CD4-positive, alpha-beta T cell treated with Interleukin-10 for 1 hour (primary cell): ENCODE measurements at places on chromosomes 3 and 15.

- DNase-seq: no peak
Observed at GRCh38 chr15:88345962-88346361, 89.4 kb upstream of the NTRK3 start.

DNA sequence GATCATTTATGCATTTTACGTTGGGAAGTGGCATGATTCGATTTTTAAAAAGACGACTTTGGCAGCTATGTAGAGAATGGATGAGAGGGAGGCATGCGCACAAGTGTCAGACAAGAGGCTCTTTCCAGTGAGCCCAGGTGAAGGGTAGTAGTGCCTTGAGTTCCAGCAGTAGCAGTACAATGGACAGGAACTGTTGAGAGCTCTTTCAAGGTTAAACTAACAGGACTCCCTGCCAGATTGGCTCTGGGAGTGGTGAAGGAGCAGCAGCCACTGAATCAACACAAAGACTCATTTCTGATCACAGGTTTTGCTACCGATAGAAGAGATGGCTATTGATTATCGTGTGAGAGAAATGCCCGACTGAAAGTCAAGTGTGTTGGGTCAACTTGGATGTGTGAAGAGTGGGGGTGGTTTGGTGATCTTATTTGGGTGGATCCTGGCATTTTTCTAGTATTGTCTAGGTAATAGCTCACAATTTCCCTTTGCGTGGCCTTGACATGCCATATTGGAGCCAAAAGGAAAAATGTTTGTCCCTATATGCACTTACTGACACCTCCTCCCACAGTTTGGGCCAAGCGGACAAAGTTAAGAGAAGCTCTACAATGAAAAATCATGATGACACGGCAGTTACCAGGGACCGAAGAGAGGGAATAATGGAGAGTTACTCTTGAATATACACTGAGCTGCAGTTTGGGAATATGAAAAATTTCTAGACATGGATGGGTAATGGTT, 81.6 kb upstream of the MDFIC2 start:
- DNase-seq: no peak

- DNase-seq: no peak
Observed at GRCh38 chr3:65685621-65686235, 353.0 kb downstream of the MAGI1 start.

DNA sequence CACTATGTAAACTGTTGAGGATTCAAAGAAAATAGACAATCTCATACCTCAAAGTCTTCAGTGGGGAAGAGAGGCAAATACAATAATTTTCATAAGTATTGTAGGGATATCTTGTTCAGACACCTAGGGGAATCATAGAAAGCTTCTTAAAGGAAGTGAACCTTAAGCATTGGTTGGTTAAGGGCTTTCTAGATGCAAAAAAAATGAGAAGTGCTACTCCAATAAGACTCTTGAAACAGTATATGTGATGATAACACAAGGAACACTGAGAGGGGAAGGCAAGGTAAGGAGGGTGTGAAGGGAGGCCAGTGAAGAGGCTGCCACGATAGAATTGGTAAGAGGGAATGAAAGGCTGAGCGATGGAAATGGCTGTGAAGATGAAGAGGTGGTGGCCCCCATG, 104.1 kb downstream of the TPRG1 start:
- no peak for DNase-seq

DNA sequence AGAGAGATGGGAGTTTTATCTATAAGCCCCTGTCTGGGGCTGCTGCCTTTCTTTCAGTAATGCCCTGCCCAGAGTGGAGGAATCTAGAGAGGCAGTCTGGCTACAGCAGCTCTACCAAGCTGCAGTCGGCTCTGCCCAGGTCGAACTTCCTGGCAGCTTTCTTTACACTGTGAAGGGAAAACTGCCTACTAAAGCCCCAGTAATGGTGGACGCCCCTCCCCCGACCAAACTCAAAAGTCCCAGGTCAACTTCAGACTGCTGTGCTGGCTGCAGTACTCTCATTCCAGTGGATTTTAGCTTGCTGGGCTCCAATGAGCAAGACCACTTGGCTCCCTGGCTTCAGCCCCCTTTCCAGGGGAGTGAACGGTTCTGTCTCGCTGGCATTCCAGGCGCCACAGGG, 65.9 kb upstream of the RARB start:
- DNase-seq: no peak

- DNase-seq: no peak
Observed at GRCh38 chr3:60309539-60310268, 941.5 kb downstream of the FHIT start.

DNA sequence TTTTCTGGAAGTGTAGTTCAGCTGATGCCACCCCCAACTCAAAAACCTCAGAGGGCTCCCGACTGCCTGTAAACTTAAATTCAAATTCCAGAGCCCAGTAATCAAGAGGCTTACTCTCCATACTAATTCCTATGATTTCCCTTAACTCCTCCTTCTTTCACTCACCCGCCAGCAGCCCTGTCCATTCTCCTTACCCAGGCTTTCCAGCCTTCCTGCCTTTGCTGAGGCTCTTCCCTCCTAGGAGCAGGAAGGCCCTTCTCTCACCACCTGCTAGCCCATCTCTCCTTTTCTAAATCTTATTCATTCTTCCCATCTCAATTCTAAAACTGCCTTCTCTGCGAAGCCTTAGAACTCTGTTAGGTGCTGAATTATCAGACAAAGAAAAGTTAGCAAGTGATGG, 30.4 kb downstream of the RORA start:
- no peak for DNase-seq

DNA sequence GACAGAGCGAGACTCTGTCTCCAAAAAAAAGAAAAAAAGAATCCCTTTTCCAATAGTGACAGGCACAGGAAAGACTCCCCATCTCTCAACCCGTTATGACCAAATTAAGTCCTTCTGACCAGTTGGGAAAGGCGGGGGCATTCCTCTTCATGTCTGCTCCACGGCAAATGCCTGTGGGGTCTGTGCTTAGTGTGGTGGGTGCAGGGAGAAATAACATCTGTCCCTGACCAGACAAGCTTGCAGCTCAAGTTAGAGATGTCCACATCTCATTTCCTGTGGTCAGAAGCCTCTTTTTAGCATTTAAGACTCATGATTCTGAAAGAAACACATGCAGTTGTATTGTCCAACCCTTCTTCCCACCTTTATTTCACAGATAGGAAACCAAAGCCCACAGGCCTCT, 16.2 kb downstream of the PLA1A start:
- no peak for DNase-seq

GRCh38 chr3:134007819-134008218, 21.9 kb downstream of the SLCO2A1 start:
- no peak for DNase-seq

- DNase-seq: peak; percentile 37
Observed at GRCh38 chr15:41494190-41494921, 682 bp downstream of the ITPKA start.

DNA sequence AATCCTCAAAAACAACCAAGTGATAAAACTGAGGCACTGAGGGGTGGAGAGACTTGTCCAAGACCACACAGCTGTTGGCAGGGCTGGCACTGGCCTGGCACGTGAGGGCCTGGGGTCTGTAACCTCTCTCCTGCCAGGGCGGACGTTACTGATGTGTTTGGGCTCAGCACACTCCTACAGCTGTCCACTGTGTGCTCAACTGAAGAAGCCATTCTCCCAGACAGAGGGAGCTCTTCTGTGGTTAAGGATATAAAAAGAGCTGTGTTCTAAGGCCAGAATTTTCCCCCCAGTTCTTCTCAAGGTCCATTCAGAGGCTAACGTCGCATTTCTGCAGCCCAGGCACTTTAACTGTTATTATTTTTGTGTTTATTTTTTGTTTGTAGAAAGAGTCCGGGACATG, 429.0 kb upstream of the ATP11B start:
- DNase-seq: no peak
